ENCODE measurements at places on chromosomes 12 and 14. TPM values are rescaled to one million over a fixed set of nuclear protein-coding genes. Genes with fewer than 3 reads are reported as not detected.

- peak; percentile 21 for DNase-seq
Observed at GRCh38 chr14:105888784-105889665, 362.6 kb downstream of the TMEM121 start.

TAS2R10 gene
- not detected for total RNA-seq

DNA sequence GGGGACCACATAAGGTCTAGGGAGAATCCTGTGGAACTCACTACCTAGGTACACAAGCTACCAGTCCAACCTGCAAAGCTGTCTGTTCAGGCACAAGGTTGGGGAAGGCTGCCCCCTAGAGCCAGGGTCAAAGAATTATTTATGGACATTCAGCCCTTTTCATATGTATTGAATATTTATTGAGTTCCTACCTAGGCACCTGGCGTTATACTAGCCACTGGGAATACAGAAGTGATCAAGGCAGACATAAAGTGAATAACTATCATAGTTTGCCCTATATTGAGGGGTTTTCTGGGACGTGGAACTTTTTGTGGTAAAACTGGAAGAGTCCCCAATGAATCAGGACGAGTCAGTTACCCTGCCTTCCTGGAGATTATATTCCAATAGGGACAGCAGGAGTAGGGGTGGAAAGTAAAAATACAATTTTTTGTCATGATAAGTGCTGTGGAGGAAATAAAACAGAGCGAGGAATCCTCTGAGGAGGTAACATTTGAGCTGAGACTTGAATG, 5.8 kb upstream of the SLC48A1 start:
- no peak for DNase-seq

RND1 gene
- total RNA-seq, result 0.41 TPM

- DNase-seq, result no peak
Observed at GRCh38 chr12:95487024-95487423, 13.1 kb downstream of the METAP2 start.

GRCh38 chr12:89479982-89480381, 44.6 kb downstream of the GALNT4 start:
- DNase-seq, result no peak

DNA sequence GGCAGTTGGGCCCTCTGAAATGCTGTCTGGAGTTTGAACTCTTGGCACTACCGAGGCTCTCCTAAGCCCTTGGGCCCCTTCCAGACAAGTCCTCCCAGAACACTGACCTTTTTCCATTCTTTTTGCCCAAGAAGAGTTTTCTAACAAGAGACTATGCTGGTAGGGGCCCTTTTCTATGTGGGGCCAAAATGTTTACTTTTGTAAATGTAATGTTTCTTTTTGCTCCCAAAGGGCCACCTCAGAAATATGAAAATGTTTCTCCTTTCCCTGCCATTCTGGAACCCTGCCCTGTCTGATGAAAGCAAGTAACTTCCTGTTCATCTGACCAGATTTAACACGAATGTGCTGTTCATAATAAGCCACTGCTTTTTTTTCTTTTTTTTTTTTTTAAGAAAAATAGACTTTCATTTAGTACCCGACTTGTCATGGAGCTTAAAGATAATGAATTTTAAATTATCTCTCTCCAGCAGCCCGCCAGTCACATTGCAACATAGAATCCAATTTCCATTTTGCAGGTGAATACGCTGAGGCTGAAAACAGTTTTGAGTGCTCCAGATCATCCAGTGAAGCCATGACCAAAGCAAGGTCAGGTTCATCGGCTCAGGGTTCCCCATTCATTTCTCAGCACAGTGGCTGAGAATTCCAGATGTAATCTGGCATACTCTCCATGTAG, 169.9 kb downstream of the DPF3 start:
- DNase-seq, result no peak

DNA sequence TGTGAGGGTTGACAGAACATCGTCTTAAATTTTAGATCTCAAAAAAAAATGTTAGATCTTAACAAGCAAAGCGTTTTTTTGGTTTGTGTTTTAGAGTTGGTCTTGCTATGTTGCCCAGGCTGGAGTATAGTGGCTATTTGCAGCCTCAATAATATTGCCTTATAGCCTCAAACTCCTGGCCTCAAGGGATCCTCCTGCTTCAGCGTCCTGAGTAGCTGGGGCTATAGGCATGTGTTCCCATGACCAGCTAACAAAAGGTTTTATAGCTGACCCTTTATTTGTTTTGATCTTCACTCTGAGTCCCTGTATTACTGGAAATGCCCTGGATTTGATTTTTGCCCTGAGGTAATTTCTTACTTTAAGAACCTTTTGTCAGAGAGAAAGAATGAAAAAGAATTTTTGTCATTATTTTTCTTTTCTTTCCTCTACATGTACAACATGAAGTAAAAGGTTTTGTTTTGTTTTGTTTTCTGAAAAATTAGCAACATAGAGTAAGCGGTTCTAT, 5.2 kb downstream of the INHBC start:
- DNase-seq, result no peak

DNA sequence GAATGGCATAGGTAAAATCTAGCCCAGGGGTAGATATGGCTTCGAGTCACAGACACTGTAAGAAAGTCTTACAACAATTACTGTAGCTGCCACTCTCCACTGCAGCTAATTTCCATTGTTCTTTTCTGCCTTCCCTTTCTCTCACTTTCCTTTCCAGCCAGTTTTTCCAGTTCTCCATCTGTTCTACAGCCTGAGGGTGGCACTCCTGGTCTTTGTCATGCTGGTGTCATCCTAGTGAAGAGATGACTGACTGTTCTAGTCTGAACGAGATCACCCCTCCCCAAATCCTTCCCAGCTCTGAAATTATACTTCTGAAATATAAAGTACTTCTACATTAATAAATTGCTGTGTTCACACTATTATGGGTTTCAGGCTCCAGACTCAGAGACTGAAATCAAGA, 74.2 kb upstream of the CSRP2 start:
- DNase-seq, result no peak

DNA sequence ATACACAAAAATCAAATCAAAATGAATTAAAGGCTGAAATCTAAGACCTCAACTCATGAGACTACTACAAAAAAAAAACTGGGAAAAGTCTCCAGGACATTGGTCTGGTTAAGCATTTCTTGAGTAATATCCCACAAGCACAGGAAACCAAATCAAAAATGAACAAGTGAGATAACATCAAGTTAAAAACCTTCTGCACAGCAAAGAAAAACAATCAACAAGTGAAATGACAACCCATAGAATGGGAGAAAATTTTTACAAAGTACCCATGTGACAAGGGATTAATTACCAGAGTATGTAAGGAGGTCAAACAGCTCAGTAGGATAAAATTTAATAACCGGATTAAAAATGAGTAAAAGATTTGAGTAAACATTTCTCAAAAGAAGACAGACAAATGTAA, 338.7 kb downstream of the SLC16A7 start:
- DNase-seq, result no peak

DNA sequence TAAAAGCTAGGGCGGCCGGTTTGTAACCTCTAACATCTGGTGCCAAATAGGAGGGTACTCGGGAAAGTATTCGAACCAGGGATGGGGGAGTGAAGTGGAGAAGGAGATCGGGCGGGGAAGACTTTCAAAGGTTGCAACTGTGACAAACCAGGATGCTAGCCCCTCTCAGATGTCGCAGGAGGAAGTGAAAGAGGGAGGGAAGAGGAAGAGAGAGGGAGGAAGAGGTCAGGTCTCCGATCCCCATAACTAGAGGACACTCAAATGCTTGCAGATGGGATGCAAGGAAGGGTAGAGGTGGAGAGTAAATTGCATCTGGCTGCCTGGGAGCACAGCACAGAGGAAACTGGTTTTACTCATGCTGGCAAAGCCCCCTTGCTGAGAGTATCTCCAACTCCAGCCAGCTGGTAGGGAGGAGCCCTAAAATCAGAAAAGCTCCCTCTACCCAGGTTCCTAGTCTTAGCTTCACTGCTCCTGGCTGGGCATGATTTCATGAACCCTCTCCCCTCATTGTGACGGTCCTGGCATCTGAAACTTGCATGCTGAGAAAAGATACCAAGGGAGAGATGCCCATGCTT, 696.7 kb upstream of the TBX3 start:
- DNase-seq, result no peak

IFI27 gene
- total RNA-seq, result 164 TPM

DNA sequence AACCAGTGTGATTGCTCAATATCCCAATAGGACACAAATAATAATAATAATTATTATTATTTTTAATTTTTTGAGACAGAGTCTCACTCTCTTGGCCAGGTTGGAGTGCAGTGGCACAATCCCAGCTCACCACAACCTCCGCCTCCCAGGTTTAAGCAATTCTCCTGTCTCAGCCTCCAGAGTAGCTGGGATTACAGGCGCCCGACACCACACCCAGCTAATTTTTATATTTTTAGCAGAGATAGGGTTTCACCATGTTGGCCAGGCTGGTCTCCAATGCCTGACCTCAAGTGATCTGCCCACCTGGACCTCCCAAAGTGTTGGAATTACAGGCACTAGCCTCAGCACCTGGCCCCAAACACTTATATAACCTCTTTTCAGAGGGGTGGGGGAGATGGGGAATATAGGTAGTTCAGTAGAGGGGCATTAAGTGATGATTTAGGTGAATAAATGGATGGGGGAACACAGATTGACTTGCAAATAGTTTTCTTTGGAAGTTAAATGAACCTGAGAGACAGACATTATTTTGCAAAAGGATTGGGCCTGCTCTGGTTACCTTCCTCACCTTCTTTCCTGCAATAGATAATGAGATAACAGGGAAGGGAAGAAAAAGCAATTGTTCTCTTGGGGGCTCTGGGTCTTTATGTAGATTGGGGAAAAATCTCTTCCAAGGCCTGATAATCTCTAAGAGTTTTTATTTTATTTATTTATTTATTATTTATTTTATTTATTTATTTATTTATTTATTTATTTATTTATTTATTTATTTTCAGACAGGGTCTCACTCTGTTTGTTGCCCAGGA, 57.7 kb downstream of the RESF1 start:
- no peak for DNase-seq

DNA sequence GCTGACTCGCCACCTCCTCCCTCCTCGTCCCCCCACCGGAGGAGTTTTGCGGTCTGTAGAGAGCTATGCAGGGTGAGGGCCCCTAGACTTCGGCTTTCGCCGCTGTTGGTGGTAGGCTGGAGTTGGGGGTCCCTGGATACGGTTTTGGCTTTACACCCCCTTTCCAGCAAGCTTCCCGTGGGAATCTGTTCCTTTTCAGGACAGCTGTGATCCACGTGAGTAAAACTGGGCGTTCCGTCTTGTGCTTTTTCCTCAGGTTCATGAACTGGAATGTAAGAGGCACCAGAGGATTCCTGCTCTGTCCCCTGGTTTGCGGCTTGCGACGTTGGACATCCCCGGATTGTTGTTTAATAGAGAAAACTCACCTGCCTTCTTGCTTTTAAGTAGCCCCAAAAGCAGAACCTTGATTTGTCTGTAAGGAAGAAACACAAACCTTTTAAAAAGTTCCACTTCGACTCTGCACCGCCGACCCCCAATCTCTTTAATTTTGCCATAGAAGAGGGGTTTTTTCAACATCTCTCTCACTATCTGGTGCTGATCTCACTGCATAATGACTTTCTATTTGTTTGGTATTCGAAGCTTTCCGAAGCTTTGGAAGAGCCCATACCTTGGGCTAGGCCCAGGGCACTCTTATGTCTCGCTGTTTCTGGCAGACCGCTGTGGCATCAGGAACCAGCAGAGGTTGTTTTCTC, 490 bp downstream of the PRORP start:
- DNase-seq, result no peak

All from Right ventricle myocardium inferior (tissue), 1 donor.